Breast epithelium (tissue), 4 donors: ENCODE measurements at places on chromosomes 13 and 19.

DNA sequence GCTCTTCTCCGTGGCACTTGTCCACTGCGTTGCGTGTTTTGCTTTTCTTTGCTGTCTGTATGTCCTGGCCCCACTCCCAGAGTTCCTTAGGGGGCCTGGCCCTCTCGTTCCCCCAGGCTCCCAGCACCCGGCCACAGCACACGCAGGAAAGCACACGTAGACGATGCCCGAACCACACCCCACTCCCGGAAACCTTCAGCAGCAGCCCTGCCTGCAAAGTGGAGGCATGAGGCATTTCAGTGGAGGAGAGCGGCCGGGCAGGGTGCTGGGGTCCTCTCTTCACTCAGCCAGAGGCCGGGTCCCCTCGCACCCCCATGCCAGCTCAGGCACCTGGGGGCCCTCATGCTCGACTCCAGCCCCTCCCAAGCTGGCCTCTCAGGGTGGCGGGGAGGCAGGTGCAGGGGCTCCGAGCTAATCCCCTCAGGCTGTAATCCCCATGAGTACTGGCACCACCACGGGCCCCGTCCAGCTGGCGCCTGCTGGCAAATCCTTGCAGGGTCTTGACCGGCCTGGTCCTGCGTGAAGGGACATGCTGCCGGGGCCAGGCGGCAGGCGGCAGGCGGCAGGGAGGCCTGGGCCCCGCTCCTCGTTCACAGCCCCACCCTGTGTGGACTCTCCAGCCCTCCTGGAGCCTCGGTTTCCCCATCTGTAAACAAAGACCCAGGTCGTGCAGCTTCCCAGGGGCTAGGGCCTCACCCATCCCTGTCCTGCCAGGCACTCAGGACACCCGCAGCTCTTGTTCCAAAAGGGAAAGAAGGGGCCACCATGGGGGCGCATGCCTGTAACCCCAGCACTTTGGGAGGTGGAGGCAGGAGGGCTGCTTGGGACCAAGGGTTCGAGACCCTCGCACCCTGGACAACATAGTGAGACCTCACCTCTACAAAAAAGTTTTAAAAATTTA lies 7.0 kb downstream of the PIP5K1C start:
- no peak for DNase-seq

- no peak for DNase-seq
Measured at GRCh38 chr13:44425041-44425814, 51.6 kb downstream of the SERP2 start.

- DNase-seq = no peak
Measured at GRCh38 chr13:109779876-109780510, 6.4 kb downstream of the IRS2 start.

DNA sequence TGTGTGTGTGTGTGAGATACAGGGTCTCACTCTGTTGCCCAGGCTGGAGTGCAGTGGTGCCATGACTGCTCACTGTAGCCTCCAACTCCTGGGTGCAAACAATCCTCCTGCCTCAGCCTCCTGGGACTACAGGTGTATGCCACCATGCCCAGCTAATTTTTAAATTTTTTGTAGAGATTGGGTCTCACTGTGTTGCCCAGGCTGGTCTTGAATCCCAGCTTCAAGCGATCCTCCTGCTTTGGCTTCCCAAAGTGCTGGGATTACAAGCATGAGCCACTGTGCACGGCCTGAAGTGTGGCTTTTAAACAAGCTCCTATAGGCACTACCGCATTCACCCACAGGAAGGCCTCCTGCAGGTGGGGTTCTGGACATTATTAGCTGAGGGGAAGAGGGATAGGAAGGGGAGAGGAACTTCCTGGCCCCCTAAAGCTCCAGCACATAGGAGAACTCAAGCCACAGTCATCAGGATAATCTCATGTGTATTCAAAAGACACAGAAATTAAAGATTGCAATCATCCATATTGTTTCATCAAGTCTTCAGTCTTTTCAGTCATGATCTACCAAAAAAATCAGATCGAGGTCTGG lies 24.8 kb upstream of the SLC46A3 start:
- no peak for DNase-seq

- DNase-seq = no peak
Measured at GRCh38 chr19:11451327-11451870, 16.0 kb downstream of the PRKCSH start.
